ENCODE measurements at places on chromosomes 4 and X.

DNA sequence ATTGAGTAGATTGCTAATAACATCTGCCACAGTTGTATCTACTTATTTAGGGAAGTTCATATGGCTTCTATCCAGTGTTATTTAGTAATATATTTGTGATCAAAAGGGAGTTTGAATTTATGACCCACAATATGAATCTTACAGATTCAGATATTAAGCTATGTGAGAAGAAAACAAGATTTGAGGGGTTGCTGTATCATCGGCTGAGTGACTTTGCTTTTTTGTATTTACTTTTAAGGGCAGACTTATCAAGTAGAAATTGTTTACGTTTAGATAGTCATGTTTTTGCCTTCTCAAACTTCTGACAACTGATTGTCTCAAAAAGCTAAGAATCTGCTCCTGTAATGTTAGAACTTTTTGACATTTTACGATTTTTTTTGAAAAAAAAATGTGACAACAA lies 17.2 kb upstream of the DCK start:
- no peak for DNase-seq

DNA sequence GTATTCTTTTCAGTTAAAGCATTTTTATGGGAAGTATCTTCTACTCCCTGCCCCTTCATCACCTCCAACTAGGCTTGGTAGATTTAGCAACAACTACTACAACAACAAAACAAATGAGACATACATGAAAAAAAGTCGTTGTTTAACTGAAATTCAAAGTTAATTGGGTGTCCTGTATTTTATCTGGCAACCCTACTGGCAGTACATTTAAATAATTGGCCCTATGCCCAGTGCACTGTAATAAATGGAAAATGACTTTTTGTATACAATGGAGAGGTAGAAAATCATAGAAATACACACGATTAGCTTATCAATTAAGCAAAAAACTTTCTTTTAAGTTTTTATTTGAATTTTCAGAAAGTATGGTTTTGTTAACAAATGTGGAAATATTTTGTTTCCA lies 21.4 kb upstream of the CLGN start:
- DNase-seq: no peak

- peak; percentile 70 for DNase-seq
Observed at GRCh38 chrX:275967-276580, 5.1 kb upstream of the PLCXD1 start.

DNA sequence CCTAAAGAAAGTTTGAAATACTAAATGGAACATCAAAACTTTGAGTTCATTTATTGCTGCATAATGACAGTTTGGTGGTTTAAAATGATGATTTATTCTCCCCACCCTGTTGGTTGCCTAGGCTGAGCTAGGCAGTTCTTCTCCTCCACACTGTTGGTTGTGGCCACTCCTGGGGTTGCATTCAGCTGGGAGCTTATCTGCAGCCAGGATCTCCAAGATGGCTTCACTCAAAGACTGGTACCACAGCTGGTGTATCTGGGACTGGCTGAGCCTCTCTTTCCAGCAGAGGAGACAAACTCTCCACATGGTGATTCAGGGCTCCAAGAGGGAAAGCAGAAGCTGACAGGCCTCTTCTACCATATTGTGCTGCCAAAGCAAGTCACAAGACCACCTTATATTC lies 33.1 kb downstream of the MSL3 start:
- DNase-seq: peak; percentile 32

DNA sequence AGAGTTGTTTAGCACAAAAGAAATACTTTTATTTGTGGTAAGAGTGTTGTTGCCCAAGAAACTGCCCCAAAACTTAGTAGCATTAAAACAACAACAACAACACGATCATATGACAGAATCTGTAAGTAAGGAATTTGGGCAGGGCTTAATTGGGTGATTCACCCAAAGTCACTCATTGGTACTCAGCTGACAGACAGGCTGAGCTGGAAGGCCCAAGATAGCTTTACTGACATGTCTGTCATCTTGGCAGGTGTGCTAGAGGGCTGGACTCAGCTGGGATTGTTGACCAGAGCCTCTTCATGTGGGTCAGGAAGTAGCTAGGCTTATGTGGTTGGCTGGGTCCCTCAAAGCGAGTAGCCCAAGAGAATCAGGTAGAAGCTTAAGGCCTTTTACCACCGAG lies 52.3 kb downstream of the KIAA0232 start:
- no peak for DNase-seq

GRCh38 chrX:106696502-106696901 lies 30.0 kb upstream of the RNF128 start:
- no peak for DNase-seq
